ENCODE measurements at places on chromosomes 7 and 10. TPM values are rescaled to one million over a fixed set of nuclear protein-coding genes. Genes with fewer than 3 reads are reported as not detected.

GTF2IRD2 gene
- total RNA-seq = 1.5 TPM

PRSS2 gene
- not detected for total RNA-seq

SPDYE3 gene
- total RNA-seq = not detected

NANOS1 gene
- total RNA-seq = 0.11 TPM

GAD2 gene
- total RNA-seq = not detected

MMRN2 gene
- 372 TPM for total RNA-seq

FGF8 gene
- not detected for total RNA-seq

RAPGEF5 gene
- total RNA-seq = 106 TPM

PRTFDC1 gene
- 22.5 TPM for total RNA-seq

PLPP4 gene
- 5.2 TPM for total RNA-seq

HIBADH gene
- total RNA-seq = 41.9 TPM

- no peak for DNase-seq
Measured at GRCh38 chr10:98858525-98858924, 377.1 kb downstream of the HPSE2 start.

DNA sequence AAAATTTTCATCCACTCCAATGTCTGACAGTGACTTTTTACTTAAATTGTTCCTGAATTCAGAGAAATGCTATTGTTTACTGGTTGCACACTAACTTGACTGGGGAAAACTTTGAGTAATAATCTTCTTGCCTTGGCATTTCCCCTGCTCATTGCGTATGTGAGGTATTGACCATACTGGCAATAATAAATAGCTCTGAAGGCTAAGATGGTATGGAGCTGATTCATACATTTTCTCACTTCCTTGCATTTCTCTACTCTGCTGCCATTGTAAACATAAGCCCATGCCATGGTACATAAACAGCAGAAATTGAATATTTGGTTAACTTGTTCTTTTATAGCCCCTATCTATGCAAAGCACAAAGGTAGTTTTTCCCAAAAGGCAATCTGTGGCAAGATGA lies 290.0 kb downstream of the RNLS start:
- no peak for DNase-seq

- DNase-seq = no peak
Measured at GRCh38 chr10:91575044-91575610, 57.7 kb downstream of the PPP1R3C start.

DNA sequence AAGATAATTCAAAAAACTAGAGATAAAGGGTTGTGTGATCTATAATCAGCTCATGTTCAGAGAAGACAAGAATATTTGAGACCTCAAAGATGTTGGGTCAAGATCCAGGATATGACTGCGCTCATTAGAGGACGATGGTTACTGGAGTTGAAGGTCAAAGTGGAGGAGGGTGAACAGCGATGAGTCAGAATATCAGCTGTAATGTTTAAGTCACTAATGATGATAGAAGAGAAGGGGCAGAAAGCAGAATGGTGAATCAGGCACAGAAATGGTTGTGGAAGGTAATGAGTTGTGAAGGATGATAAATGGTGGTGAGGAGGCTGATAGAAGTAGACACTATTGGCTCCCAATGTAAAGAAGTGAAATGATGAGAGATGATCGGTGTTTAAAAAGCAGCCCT lies 540.3 kb downstream of the INHBA start:
- DNase-seq = no peak

GRCh38 chr10:36808625-36809362 lies 316.6 kb upstream of the ANKRD30A start:
- DNase-seq = no peak

GRCh38 chr7:12094365-12094921 lies 116.7 kb upstream of the TMEM106B start:
- no peak for DNase-seq

GRCh38 chr10:72738486-72738885 lies 46.5 kb downstream of the MCU start:
- peak; percentile 36 for DNase-seq

- no peak for DNase-seq
Measured at GRCh38 chr10:100570506-100570905, 34.8 kb downstream of the HIF1AN start.

GRCh38 chr7:2008936-2009540 lies 223.7 kb downstream of the MAD1L1 start:
- DNase-seq = no peak

GRCh38 chr10:49388161-49388560 lies 7.7 kb downstream of the DRGX start:
- DNase-seq = no peak

DNA sequence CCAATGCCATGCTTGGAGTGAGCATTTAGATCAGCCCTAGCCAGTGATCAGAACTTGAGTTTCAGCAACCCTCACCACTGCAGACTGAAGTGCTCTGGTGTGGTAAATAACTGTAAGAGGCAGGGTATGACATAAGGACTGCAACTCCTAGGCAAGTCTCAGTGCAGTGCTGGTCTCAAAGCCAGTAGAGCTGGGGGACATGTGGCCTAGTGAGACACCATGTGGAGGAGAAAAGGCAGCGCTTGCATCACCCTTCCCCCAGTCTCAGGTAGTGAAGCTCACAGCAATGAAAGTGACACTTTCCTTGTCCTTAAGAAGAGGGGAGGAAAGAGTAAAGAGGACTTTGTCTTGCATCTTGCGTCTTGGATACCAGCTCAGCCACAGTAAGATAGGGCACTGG lies 386.8 kb upstream of the POT1 start:
- DNase-seq = no peak

DNA sequence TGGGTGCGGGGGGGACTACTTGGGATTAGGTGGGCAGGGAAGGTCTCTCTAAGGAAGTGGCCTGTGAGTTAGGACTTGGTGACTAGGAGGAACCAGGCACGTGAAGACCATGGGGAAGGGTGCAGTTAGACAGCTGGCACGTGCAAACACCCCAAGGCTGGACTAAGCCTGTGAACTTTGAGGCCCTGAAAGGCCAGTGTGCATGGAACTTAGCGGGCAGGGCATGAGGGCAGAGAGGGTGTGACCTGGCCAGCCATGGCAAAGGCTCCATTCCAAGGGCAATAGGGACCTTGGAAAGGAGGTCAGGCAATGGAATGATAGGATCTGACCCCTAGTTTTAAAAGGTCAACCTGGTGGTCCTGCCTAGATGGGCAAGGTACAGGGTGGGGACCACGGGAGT lies 158.4 kb upstream of the PCBD1 start:
- no peak for DNase-seq

GRCh38 chr7:105990727-105991453 lies 27.8 kb downstream of the CDHR3 start:
- DNase-seq = no peak

GRCh38 chr10:102452672-102453340 lies 1.5 kb upstream of the C10orf95 start:
- no peak for DNase-seq

GRCh38 chr10:14707481-14707880 lies 67.2 kb downstream of the FAM107B start:
- DNase-seq = no peak

GRCh38 chr10:103709341-103709920 lies 145.9 kb downstream of the SH3PXD2A start:
- no peak for DNase-seq

GRCh38 chr7:17134786-17135185 lies 163.7 kb upstream of the AHR start:
- no peak for DNase-seq

- DNase-seq = no peak
Measured at GRCh38 chr7:111265394-111265793, 174.5 kb downstream of the LRRN3 start.

GRCh38 chr7:101618207-101618839 lies 10.8 kb downstream of the MYL10 start:
- no peak for DNase-seq

DNA sequence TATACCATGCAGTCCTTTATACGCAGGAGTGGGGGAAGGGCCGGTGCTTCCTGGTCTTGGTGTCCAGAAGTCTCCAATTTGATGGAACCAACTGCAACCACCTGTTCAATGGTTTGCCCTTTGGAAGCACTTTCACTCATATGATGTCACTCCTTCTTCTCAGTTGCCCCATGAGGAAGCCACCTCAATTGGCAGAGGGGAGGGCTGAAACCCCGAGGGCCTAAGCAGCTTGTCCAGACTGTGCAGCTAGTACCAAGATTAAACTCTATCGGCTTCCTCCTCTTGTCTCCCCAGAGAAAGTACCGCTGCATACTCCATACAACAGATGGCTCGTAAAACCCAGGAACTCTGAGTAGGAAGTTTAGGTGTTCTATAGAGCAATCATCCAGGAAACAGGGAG lies 789.4 kb downstream of the TYW1 start:
- no peak for DNase-seq

DNA sequence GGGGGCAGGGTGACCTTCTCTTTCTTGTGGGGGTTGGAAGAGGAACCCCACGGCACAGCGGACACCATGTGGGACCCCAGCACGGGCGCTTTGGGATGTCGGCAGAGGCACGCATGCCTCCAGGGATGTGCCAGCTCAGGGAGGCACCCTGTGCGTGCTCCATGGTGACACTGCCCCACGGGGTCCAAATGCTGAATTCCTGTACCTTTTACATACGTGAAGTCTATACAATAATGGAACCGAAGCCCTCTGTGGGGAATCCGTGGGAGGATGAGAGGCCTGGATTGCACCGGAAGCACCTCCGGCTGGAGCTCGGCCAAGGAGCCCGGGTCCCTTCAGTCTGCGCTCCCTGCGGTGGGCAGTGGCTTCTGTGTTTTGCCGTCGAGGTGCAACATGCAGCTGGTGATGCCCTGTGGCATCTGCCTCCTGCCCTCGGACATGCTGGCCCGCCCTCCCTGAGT lies 524.3 kb downstream of the DNAJB6 start:
- DNase-seq = no peak

DNA sequence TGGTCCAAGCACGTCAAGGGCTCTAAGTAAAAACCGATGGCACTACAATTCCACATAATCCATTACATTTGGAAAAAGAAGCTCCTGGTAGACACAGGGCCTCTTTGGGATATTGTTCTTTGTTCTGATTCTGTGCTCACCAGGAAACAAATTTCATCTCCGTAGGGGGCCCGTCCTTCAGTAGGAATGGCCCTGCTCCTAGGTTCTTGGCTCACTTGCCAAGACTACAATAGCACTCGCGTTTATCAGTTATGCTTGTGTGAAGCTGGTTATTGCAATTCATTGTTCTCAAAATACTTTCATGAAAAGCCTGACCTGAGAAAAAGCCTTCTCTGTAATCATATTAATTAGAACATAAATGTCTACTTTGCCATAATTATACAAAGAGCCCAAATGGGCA lies 10.3 kb upstream of the ZC3HAV1L start:
- DNase-seq = no peak

DNA sequence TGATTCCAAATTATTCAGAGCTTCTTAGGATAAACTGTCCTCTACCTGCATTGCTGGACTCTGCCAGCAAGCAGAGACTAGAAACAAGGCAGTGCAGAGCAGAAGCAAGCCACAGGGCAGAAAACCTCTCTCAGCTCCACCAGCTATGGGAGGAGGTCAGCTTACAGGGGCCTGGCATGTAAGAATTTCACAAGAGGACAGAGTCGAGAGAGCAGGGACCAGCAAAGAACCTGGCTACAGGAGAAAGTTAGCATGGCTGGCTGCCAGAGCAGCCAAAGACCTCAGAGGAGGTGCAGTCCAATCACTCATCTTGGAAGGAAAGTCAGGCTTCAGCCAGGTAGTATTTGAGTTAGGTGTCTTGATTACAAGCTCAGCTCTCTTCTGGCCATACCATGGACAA lies 62.9 kb downstream of the ENO4 start:
- no peak for DNase-seq
